ENCODE measurements at places on chromosomes 12 and 14. TPM values are rescaled to one million over a fixed set of nuclear protein-coding genes. Genes with fewer than 3 reads are reported as not detected.

PSMC6 gene
- 85.4 TPM for polyA plus RNA-seq

MYF5 gene
- polyA plus RNA-seq, result not detected

- DNase-seq, result peak; percentile 42
Observed at GRCh38 chr12:65854629-65855028, 30.3 kb downstream of the HMGA2 start.

GRCh38 chr14:50964683-50965390 lies 20.6 kb upstream of the PYGL start:
- DNase-seq, result peak; percentile 99

GRCh38 chr12:93460003-93460402 lies 7.3 kb upstream of the MRPL42 start:
- DNase-seq, result no peak

DNA sequence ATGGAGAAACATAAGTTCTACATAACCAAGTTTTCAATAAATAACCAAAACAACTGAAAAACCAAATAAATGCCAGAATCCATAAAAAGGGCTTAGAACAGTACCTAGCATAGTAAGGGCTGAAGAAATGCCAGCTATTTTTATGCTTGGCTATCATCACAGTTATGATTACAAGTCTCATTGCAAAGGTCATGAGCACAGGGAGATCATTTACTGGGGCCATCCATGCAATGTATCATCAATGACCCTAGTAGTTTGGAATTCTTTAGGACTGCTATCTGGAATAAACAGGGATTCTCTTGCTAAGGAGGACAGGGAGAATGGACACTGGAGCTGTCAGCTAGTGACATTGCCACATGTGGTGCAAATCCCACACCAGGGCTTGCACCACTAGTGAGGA lies 92.5 kb upstream of the NAP1L1 start:
- DNase-seq, result peak; percentile 52

GON7 gene
- 5.6 TPM for polyA plus RNA-seq

DNA sequence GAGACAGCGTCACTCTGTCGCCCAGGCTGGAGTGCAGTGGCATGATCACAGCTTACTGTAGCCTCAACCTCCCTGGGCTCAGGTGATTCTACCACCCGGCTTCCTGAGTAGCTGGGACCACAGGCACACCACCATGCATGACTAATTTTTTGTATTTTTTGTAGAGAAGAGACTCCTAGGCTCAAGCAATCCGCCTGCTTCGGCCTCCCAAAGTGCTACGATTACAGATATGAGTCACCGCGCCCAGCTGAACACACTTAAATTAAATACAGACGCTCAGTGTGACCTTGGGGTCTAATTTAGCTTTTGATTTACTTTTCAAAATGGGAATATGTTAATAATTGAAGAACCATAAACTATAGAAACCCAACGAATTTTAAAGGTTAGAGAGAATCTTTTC lies 77.2 kb downstream of the C2CD5 start:
- peak; percentile 45 for DNase-seq

MAPK1IP1L gene
- 201 TPM for polyA plus RNA-seq

Measured in IMR-90 (cell line).